ENCODE measurements at places on chromosomes 6 and 20.

- no peak for DNase-seq
Observed at GRCh38 chr20:13238001-13238653, 17.1 kb downstream of the ISM1 start.

GRCh38 chr6:164827537-164827936, 481.9 kb downstream of the C6orf118 start:
- DNase-seq, result no peak

DNA sequence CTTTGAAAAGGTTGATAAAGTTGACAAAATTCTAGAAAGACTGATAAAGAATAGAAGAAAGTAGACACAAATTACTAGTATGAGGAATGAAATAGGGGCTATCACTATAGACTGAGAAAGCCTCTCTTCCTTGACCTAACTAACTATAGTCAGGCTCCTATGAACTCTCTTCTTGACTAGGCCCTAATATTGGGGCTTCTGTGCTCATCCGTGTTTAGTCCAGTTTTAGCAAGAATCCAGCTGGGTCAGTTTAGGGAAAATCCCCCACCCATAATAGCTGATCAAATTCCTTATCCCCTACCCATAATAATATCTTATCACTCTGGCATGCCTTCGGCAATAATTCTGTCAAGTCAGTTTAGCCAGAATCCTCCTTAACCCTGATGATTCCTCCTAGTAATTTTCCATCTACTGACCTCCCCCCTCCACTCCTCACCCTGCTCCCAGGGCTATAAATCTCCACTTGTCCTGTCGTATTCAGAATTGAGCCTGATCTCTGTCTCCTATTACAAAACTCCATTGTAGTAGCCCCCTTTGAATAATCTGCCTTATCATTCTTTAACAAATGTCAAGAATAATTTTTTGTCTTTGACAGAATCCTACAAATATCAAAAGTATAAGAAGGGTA, 138.1 kb downstream of the TFAP2A start:
- no peak for DNase-seq

- DNase-seq, result no peak
Observed at GRCh38 chr20:53592992-53593465, 610 bp downstream of the ZNF217 start.

Data from stimulated activated CD8-positive, alpha-beta memory T cell treated with anti-CD3 and anti-CD28 coated beads, Interleukin-7, amount 100 ng/mL, for 48 hours (primary cell).